Iris pigment epithelial cell (primary cell): ENCODE measurements at places on chromosomes 13 and 19.
A peak's percentile ranks its signal among the peaks of the same experiment; 100 is the strongest.

DNA sequence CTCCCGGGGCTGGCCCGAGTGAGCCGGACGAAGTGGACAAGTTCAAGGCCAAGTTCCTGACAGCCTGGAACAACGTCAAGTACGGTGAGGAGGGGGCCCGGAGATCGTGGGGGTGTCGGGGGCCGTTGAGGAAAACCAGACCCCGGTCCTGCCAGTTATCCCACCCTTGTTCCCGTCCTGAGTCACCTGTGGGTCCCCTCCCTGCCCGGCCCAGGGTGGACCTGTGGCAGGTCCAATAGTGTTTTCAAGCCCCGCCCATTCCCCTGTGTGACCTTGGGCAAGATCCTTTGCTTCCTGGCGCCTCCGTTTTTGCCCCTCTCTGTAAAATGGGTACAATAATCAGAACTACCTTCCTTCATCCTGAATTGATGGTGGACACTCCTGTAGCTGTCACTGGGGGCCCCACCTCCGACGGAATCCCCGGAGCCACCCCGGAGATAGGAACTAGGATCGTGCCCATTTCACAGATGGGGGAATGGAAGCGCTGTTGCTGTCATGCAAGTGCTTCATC lies 593 bp downstream of the ATG4D start:
- no peak for DNase-seq

- peak; percentile 39 for DNase-seq
Measured at GRCh38 chr13:27006519-27007161, 165.0 kb downstream of the USP12 start.

DNA sequence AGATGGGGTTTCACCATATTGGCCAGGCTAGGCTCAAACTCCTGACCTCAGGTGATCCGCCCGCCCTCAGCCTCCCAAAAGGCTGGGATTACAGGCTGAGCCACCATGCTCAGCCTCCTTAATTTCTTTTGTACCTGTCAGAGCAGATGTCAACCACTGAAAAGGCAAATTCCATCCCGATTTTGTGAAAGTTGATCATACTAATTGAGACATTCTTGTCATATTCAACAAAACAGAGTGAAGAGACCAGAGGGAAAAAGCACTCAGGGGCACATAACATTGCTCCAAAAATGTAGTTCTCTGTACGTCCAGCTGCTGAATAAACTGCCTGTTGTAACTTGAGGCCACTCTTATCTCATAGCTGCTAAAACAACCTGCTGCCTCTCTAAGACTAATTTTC lies 27.4 kb upstream of the PSPC1 start:
- no peak for DNase-seq

GRCh38 chr13:30991184-30991583 lies 58.7 kb downstream of the TEX26 start:
- no peak for DNase-seq

DNA sequence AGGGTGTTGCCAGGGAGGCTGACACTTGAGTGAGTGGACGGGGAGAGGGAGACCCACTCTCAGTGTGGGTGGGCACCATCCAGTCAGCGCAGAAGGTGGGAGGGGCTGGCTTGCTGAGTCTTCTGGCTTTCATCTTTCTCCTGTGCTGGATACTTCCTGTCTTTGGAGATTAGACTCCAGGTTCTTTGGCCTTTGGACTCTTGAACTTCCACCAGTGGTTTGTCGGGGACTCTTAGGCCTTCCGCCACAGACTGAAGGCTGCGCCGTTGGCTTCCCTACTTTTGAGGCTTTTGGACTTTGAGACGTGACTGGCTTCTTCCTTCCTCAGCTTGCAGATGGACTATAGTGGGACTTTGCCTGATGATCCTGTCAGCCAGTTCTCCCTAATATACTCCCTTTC lies 4.3 kb upstream of the LENG8 start:
- no peak for DNase-seq

- no peak for DNase-seq
Measured at GRCh38 chr13:112672651-112673284, 17.1 kb upstream of the ATP11A start.

GRCh38 chr13:24220086-24220703 lies 59.7 kb downstream of the SPATA13 start:
- DNase-seq, result peak; percentile 83

GRCh38 chr13:32731576-32731975 lies 145.3 kb downstream of the PDS5B start:
- DNase-seq, result peak; percentile 67

- no peak for DNase-seq
Measured at GRCh38 chr19:18506101-18506930, 15.6 kb downstream of the ELL start.

- no peak for DNase-seq
Measured at GRCh38 chr13:46402178-46402577, 15.1 kb upstream of the RUBCNL start.

DNA sequence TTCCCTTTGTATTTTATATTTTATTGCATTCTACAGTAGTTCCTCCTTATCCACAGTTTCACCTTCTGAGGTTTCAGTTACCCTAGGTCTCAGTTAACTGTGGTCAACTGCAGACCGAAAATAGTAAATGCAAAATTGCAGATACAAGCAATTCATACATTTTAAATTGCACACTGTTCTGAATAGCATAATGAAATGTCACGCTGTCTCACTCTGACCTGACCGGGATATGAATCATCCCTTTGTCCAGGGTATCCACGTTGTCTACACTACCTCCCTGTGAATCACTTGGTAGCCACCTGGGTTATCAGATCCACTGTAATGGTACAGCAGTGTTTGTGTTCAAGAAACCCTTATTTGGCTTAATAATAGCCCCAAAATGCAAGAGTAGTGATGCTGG lies 325.0 kb downstream of the DNAJC15 start:
- DNase-seq, result peak; percentile 60

DNA sequence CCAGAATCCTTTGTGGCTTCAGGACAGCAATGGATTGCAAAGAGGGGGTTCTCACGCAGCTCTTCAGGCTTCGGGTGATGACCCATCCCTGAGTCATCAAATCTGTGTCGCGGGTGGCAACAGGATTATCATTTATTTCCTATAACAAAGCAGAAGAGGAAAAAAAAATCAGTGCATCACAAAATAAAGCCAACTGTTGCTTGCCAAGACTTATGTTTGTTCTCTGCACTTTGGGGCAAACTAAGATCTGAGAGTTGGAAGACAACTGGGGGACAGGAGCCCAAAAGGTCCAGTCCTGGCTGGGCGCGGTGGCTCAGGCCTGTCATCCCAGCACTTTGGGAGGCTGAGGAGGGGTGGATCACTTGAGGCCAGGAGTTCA lies 6.4 kb downstream of the GNA15 start:
- DNase-seq, result peak; percentile 76

- DNase-seq, result no peak
Measured at GRCh38 chr13:72662548-72662947, 64.9 kb downstream of the MZT1 start.

- no peak for DNase-seq
Measured at GRCh38 chr13:88592105-88592504, 920.9 kb downstream of the SLITRK5 start.

DNA sequence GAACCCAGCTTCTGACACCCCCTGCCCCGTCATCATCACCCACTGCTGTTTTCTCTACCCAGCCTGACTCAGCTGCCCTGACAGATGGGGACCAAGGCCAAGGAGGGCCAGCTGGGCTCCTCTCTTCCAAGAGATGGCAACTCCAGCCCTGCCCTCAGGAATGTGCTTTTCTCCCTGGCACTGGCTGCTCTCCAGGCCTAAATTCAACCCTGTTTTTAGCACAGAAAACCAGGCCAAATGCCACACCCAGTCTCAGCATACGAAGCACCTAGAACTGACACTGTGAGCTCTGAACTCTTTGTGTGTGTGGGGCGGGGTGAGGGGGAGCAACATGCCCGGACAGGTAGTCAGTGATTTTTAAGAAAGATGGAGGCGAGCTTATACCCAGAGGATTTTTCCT lies 23.4 kb upstream of the IGFL1 start:
- no peak for DNase-seq

GRCh38 chr19:17487284-17488121 lies 17.2 kb downstream of the SLC27A1 start:
- DNase-seq, result no peak
